ENCODE measurements at places on chromosomes 7 and 10.

GRCh38 chr10:113520690-113521474 is 32.0 kb upstream of the HABP2 start:
- DNase-seq, result no peak

DNA sequence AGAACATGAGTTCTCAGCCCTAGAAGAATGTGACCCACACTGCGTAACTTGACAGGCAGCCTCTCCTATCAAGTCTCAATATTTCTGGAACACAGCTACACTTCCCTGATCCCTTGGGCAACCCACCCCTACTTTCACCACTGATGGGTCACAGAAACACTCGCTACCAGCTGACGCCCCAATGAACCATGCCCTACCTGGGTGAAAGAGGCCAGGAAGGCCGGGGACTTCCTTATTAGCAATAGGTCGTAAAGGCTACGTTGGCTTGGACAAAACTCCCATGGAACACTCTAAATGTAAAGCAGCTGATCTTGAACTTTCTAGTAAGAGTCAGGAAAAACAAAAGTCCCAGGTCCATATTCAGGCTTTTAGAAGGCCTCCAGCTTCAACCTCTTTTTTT is 202.3 kb upstream of the KCTD7 start:
- DNase-seq, result no peak

DNA sequence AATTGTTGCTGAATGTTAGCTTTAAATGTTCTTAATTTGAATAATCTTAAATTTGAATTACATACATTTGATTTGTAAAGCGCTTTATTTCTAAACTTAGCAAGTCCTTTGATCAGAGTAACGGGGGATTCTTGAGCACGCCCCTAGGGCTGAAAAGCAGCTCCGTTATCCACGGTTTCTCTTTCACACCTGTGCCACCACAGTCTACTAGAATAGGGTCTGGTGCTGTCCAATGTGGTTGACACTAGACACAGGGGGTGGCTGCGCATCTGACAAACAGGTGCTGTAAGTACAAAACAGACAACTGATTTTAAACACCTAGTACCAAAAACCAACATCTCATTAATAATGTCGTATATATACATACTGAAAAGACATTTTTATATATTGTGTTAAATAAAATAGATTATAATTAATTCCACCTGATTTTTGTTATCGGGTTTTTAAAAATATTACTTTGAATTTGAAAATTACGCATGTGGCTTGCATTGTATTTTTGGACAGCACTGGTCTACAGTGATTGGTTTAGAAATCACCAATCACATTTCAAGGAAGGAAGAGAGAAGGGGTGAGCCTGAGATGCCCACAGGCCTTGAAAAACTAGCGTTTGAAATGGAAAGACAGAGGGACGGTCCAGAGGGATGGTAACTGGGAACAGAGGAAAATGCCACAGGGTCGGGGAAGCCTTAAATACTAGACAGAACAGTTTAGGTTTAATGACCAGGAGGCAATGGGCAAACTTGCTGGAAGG is 7.3 kb downstream of the SEPHS1 start:
- no peak for DNase-seq

DNA sequence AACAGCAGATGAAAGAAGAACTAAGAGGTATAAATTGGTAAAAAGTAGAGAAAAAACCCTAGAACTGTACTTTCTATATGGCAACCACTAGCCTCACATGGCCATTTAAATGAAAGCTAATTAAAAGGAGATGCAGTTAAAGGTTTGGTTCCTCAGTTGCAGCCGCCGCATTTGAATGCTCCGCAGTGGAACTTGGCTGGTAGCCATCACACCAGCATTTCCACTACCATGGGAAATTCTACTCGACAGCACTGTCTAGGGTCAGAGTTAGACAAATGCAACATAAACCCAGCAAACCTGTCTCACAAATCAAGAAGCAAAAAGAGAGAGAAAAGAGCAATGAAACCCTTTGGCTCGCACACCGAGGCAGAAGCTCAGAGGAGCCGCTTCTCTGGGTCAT is 29.7 kb downstream of the VIPR2 start:
- DNase-seq, result no peak

DNA sequence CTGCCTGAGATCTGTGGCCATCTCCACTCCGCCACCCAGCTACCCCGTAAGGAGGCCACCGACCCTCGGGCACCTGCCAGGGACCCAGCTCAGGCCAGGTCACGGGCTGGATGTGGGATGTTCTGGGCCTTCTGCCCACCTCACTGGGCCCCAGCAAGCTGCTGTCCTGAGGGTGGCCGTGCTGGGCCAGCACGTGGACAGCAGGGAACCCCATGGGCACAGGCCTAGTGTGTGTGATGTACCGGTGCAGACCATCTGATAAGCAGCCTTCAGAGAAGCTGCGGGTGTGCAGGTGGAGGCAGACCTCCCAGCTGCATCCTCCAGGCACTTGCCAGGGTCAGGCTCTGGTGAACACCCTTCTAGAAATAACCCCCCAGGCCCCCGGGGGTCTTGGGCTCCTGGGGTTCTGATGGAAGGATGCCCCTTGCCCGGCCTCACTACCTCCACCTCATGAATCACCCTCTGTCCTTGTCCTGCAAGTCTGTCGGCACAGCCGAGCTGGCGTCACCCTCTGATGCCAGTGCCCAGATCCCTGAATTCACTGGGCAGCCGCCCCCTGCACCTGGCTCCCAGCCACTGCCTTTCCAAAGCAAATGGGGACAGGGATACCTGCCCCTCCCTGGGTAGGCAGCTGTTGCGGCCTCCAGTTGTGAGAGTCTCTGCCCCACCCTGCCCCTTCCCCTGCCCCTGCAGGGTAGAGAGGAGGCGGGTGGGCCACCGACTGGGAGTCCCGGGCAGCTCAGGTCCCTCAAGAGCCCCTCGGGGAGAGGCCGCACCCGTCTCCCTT is 139.8 kb downstream of the FAM53B start:
- no peak for DNase-seq

- peak; percentile 77 for DNase-seq
Observed at GRCh38 chr10:101840741-101841453, 2.7 kb downstream of the KCNIP2 start.

GRCh38 chr7:37674531-37674930 is 9.0 kb upstream of the GPR141 start:
- DNase-seq, result no peak

DNA sequence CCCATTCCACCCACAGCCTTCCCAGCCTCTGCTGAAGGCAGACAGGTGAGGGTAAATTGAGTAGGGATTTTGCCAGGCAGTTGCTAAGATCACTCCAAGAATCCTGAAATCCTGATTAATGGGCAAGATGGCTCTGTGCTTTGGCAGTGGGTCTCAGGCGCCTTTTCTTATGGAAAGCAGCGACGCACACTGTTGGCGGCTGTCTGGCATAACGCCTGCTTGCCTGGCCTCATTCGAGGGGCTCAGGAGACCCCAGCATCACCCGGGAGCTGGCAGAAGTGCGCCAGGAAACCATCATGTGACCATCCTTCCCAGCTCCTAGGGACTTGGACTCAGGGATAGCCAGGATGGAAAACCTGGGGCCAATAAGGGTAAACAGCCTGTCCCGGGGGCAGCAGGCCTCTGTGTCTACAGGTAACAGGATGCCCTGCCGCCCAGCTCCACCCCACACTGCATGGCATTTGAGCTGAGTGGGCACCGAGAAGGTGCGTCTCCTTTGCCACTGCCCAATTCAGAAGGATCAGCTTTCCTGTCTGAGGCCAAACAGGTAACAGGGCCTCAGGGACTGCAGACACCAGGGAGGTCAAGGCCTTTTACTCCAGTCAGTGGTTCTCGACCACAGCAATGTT is 98.6 kb downstream of the FAM53B start:
- DNase-seq, result no peak

DNA sequence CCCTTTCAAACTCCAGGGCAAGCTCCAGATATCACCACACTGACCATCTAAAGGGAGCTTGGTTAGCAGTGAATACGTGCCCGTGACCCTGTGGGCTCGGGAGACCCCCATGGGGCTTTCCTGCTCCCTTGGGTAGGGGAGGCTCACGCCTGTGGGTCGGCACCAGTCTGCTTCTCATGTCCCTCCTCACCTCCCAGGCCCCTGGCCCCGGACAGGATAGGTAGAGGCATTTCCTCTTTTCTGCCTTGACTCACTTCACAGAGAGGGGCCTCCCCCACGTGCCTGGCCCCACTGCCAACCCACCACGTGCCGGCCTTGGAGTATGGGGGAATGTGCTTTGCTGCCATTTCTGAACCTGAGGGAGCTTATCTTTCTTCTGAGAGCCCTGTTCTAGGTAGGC is 131.3 kb upstream of the FAM20C start:
- DNase-seq, result no peak

DNA sequence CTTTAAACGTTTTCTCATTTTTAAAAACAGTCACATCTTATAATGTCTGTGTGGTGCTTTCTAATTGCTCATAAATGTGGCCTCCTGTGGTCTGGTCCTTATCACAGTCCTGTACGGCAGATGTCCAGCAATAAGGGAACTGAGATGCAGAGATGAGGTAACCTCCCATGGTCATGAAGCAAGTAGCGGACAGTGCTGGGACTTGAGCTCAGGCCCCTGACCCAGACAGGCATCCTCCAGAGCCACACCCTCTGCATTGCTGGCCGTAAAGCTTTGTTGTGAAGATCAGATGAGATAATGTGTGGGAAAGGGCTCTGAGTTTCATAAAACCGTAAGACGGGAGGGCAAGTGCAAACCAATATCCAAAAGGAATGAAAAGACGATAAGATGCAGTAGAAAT is 48.2 kb downstream of the DYNC2I1 start:
- DNase-seq, result no peak

DNA sequence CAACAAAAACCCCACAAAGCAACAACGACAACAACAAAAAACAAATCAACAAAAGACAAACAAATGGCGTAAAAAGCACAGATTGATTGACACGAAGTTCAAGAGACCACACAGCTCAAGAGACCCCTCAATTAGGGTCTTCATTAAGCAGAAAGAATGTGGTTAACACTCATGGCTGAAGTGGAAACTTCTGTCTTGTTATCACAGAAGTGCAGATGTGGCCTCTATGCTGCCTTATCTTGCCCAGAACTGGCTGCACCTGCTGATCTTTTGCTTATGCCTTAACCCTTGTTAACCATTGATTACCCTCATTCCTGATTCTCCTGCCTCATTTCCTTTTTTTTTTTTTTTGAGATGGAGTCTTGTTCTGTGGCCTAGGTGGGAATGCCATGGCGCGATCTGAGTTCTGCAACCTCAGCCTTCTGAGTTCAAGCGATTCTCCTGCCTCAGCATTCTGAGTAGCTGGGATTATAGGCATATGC is 3.5 kb upstream of the DAGLB start:
- no peak for DNase-seq

GRCh38 chr7:142870147-142870559 is 15.3 kb downstream of the EPHB6 start:
- DNase-seq, result no peak

DNA sequence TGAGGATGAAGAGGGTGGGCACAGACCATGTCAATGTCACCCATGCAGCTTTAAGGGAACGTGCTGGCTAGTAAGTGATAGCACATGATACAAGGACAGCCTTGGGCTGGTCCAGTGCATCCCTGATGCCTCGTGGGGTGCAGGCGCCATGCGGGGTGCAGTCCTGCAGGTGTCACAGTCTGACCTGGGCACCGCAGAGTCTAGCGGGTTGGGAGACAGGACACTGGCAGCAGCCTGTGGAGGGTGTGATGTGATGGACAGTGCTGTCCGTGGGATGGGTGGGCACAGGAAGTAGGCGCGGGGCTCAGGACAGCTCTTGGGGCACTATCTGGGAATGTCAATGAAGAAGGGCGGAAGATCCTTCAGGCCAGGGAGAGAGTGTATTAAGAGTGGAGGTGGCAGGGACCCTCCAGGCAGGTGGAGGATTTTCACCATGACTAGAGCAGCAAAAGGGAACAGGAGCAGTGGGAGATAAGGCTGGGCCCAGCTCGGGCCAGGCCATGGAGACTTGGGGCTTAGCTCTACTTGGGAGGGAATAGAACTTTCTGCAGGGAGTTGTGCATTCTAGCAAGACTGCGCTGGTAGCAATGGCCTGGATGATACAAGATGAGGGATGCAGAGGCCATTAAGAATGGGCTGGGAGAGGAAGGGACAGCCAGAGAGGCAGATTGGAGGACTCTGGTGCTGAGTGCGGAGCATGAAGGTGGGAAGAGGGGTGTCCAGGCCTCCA is 122.5 kb downstream of the PTPN20 start:
- DNase-seq, result no peak

GRCh38 chr7:28531291-28531690 is 119.0 kb downstream of the CREB5 start:
- no peak for DNase-seq

Data from D721Med (cell line).